ENCODE measurements at places on chromosomes 16 and 17.
A peak's percentile ranks its signal among the peaks of the same experiment; 100 is the strongest.

- DNase-seq, result peak; percentile 25
These were observed 685 bp downstream of the PAQR4 start for GRCh38 chr16:2969545-2970521.

DNA sequence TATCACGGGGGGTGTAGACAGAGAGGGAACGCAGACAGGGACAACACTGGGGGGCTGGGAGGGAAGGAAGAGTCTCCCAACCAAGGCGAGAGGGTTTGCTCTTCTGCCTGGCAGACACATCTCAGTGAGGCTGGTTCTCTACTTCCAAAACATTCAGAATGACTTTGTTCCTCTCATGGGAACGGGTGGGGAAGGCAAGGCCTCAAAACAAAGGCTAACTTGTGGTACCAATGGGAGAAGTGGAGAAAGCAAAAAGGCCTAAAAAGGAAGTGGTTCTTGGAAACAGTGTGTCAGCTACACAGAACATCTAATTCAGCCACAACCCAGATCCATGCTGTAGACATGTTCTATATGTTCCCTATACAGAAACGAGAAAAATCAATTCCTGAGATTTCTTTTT lies 7.5 kb downstream of the FLOT2 start:
- DNase-seq, result no peak

DNA sequence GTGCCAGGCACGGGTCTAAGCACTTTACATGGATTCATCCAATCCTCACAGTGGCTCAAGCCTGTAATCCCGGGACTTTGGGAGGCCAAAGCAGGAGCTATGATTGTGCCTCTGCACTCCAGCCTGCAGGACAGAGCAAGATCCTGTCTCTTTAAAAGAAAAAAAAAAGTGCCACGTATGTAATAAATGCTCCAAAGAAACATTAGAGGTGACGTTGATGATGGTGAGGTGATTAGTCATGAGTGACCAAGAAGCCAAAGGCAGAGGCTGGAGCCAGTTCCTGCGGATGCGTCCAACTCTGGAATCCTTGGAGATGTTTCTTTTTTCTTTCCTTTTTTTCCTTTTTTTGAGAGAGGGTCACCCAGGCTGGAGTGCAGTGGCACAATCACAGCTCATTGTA lies 59.4 kb upstream of the SIAH1 start:
- DNase-seq, result no peak

DNA sequence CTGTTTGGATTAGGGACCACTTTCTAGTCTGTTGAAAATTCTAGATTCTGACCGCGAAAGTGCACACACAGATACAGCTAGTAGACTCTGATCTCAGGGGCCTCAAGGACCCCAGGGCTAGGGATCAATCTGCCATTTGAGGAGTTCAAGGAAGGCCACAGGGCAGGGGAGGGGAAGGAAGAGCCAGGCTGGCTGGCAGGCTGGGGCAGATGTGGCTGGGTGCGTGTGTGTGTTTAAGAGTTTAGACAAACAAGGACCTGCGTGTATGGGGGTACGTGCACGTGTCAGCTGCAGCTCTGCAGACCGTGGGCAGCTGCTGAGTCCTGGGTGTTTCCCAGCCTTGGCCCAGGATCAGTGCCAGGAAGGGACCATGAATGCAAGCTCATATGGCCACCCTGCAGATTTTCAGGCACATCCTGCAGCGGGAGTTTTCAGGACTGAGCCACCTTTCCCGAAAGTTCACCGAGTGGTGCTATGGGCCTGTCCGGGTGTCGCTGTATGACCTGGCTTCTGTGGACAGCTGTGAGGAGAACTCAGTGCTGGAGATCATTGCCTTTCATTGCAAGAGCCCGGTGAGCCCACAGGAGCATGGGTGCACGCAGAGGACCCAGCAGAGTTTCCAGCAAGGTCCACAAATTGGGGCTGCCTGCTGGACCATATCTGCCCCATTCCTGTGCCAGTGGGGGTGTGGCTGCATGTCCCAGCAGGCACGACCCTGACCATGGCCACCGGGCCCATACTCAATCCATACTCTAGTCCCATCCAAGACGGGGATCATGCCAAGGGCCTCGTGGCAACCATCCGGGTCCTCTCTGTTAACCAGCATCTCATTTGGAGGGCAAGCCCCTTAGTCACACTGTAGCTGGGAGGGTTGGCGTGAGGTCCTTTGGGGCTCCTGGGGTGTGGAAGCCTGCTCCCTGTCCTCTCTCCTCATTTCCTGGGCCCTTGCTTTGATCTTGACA lies 10.6 kb downstream of the TRPV2 start:
- no peak for DNase-seq

DNA sequence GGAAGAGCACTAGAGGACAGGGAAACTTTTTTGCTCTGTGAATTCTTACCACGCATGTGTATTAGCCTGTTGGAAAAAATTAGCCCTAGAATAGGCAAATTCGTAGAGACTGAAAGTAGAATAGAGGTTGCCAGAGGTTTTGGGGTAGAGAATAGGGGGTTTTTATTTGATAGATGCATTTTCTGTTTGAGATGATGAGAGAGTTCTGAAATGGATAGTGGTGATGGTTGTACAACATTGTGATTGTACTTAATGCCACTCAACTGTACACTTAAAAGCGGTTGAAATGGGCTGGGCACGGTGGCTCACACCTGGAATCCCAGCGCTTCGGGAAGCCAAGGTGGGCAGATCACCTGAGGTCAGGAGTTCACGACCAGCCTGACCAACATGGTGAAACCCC lies 8.0 kb upstream of the DOC2B start:
- no peak for DNase-seq

GRCh38 chr17:2259769-2260536 lies 43.6 kb downstream of the SMG6 start:
- DNase-seq, result peak; percentile 48

DNA sequence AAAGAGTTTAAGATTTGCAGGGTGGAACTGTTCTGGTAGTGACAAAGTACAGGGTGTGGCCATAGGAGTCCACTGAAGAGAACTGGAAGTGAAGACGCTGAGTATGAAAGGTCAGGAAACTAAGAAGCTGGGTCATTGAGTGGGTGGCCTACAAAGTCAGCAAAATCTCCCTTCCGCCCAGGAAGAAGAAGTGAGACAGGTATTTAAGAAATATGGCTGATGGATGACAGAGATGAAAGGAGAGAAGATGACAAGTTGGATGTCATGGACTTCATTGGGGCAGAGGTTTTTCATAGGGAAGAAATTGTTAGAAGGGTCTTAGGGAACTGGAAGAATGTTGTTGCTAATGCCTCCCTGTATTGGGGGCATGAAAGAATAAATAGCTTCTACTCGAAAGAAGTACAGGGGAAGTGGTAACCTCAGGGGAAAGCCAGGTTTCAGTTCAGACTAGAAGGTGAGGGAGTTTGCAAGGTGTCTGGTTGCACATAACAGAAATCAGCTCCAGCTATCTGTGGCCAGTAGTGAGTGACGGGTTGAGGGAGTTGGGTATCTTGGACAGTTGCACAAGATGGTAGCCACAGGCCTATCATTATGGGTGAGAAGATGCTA lies 33.6 kb upstream of the MED13 start:
- DNase-seq, result no peak

DNA sequence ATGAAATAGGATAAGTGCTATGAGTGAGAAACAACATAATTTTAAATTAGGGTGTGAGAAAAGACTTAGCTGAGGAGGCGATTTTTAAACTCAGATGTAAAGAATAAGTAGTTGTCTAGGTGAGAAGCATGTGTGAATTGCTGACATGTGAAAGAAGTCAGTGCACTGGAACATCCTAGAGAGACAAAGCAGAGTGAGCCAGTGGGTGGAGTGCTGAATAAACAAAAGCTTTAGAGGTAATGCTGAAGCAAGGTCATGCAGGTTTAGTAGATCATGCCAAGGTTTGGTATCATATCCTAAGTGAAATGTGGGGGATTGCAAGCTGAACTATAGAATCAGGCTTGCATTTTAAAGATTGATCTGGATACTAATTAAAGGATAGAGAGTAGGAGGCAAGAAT lies 89.4 kb downstream of the KIF2B start:
- DNase-seq, result no peak

DNA sequence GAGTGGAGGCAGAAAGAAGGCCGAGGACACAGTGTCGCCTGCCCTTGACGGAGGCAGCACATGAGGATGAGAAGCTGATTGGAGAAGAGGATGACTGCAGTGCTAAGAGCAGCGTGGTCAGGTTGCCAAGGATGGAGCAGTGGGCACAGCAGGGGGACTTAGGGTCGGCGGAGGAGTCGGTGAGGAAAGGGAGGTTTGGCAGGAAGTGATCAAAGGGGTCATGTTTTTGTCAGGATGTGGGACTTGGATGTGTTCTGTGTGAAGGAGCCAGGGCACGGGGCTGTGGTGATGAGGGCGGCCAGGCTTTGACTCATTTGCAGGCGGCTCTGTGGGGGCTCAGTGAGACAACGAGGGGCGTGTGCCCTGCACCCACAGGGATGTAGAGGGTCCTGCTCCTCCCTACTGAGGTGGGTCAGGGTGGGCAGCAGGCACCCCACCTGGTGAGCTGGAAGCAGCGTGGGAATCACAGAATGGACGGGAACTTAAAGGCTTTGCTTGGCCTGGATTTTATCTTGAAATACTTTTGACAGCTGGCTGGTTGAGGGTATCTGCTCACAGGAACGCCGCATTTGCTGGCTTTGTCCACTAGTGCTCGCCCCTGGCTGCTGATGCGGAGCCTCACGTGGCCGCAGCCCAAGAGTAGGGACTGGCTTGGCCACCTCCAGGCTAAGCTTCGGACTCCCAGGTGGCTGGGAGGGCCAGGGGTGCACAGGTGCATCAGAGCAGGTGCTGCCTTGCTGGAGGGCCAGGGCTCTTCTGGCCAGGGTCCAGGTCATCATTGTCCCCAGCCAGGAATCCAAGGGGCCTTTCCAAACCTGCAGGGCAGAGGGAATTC lies 6.0 kb downstream of the MPG start:
- no peak for DNase-seq

DNA sequence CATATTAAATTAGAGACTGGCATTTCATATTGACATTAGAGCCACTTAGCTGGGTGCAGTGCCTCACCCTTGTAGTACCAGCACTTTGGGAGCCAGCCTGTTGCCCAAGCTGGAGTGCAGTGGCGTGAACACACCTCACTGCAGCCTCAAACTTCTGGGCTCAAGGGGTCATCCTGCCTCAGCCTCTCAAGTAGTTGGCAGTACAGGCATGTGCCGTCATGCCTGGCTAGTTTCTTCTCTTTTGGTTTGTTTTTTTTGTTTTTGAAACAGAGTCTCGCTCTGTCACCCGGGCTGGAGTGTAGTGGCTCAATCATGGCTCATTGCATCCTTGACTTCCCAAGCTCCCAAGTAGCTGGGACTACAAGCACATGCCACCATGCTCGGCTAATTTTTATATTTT lies 8.7 kb downstream of the PPM1E start:
- DNase-seq, result no peak

- DNase-seq, result no peak
These were observed 41.2 kb downstream of the PRKCA start for GRCh38 chr17:66343531-66344078.

- DNase-seq, result no peak
These were observed 4.2 kb downstream of the CDK3 start for GRCh38 chr17:76004750-76005262.

DNA sequence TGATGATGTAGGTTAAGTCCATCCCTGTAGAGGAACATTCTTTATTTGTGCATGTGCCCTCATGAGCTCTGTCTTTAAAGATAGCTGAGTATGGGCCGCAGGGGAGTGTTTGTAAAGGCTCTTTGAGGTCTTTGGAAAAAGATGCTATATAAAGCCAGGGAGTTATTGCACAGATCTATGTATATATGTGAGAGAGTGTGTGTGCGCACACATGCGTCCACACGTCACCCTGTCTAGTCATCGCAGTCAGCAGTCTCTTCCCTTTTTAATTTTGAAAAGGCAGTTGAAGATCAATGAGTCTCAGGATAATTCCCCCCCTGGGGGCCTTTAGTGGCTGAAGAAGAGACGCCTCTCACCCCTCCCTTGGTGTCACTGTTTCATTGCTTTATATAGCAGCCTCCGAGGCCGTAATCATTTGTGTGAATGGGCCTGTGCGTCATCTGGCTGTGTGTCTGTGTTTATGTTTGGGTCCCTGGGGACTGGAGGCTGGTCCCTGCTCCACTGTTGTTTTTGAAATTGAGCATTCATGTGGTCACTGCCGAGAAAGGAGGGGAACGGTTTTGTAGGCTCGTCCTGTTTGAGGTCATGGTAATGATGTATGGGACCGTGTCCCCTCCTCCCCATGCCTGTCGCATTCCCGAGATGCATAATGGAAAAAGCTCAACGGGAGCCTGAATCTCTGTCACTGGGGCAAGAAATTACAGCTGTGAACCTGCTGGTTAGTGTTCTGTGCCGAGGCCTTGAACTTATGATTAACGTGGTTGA lies 143.9 kb downstream of the SNX29 start:
- no peak for DNase-seq

DNA sequence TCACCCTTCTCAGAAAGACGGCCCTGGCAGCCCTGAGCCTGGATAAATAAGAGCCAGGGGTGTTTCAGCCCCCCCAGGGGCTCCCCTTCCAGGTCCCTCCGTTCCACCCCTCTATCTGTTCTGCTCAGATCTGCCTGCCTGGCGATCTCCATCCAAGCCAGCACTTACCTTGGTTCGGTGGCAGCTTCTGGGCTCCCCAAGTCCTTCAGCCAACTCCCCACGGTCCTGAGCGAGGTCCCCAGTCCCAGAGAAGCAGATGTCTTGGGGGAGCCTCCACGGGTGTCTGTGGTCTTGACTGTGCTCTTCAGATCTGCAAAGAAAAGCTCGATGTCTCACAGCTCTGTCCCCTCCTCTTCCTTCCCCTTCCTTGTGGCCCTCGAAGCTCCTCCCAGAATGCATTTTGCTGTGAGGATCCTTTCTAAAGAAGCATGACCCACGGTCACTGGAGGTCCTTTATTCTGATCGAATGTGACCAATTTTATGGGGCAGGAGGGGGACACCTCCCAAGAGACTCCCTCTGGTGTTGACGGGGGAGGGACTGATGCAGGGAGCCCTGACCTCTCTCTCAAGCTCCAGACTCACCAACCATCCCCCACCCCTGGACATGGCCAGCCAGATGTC lies at the start of gene PIK3R6:
Gene PIK3R6, minus strand, starts transcription at position 314 of the 621 bp plus-strand sequence. CDS start 17,880 bp downstream, outside the sequence.
- DNase-seq, result no peak

- DNase-seq, result no peak
These were observed 268.1 kb downstream of the NPIPA8 start for GRCh38 chr16:18068477-18068876.

GRCh38 chr16:11495066-11495407 lies 91.7 kb downstream of the LITAF start:
- no peak for DNase-seq

GRCh38 chr17:67316781-67317180 lies 49.6 kb downstream of the PSMD12 start:
- DNase-seq, result no peak

DNA sequence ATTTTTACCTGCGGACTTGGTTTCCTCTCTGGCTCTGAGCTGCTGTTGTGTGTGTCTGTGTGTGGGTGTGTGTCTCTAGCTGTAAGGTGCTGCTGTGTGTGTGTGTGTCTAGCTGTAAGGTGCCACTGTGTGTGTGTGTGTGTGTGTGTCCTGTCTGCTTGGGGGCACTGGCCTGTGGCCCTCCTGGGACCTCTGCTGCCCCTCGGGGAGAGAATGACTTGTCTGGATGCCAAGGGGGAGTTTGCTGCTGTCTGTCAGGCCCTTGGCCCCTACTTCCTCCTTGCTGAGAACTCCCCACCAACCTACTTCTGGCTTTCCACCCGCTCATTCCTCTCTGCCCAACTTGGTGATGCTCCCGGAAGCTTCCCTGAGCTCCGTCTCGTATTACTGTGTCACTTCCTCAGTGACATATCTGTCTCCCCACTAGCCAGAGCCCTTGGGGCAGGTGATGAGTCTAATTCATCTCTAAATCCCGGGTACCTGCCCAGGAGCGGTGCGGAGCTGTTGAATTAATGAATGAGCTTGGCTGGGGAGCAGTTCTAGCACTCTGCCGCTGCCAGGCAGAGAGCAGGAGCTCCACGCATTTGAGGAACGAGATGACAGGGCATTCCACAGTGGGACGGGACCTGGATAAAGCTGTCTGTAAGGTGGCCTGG lies 3.5 kb upstream of the LASP1NB start:
- no peak for DNase-seq

- DNase-seq, result no peak
These were observed 3.5 kb upstream of the YPEL2 start for GRCh38 chr17:59327981-59328290.

All from stimulated activated CD8-positive, alpha-beta memory T cell treated with anti-CD3 and anti-CD28 coated beads, Interleukin-7, amount 100 ng/mL, for 4 hours (primary cell).